NCI-H187 (cell line): ENCODE measurements at places on chromosomes 7 and 10.

DNA sequence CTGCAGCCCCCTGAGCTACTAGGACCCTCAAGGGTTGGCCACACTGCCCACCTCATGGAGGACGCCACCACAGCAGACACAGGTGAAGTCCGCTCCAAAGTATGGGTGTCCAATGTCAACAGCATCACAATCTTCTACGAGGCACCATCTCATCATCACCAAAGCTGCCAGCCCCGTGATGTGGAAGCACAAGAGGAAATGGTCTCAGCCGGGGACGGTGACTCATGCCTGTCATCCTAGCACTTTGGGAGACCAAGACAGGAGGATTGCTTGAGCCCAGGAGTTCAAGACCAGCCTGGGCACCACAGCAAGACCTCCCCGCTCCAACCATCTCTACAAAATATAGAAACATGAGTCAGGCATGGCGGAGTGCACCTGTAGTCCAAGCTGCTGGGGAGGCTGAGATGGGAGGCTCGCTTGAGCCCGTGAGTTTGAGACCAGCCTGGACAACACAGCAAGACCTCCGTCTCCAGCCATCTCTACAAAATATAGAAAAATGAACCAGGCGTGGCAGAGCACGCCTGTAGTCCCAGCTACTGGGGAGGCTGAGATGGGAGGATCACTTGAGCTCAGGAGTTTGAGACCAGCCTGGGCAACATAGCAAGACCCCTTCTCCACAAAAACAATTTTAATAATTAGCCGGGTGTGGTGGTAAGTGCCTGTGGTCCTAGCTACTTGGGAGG is 48.8 kb upstream of the MYL10 start:
- no peak for DNase-seq

DNA sequence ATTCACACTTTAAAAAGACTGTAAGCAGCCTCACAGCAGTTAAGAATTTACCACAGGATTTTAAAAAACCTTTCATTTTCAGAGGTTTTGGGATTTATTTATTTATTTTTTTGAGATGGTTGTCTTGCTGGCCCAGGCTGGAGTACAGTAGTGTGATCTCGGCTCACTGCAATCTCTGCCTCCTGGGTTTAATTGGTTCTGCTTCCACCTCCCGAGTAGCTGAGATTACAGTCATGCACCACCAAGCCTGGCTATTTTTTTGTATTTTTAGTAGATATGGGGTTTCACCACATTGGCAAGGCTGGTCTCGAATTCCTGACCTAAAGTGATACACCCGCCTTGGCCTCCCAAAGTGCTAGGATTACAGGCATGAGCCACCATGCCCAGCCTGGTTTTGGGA is 19.1 kb downstream of the MINDY4 start:
- no peak for DNase-seq

GRCh38 chr7:119270644-119271043 is 1002.3 kb upstream of the KCND2 start:
- DNase-seq = no peak

- no peak for DNase-seq
Observed at GRCh38 chr7:121484089-121484763, 88.1 kb upstream of the FAM3C start.

GRCh38 chr10:15484128-15484527 is 113.0 kb upstream of the FAM171A1 start:
- DNase-seq = no peak

- no peak for DNase-seq
Observed at GRCh38 chr7:120941064-120941463, 9.5 kb upstream of the ING3 start.
